ENCODE measurements at places on chromosomes 13 and 19. TPM values are rescaled to one million over a fixed set of nuclear protein-coding genes. Genes with fewer than 3 reads are reported as not detected.

DNA sequence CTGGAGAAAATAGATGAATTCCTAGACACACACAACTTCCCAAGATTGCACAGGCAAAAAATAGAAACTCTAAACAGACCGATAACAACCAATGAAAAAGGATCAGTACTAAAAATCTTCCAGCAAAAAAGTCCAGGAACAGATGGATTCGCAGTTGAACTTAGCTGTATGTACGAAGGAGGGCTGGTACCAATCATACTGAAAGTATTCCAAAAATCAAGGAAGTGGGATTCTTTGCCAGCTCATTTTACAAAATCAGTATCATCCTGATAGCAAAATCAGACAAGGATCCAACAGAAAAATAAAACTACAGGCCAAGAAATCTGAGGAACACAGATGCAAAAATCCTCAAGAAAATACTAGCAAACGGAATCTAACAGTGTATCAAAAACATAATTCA, 6.5 kb upstream of the LILRB2 start:
- peak; percentile 31 for DNase-seq

- no peak for DNase-seq
These were observed 51.5 kb downstream of the KDM4B start for GRCh38 chr19:5020368-5020767.

DNA sequence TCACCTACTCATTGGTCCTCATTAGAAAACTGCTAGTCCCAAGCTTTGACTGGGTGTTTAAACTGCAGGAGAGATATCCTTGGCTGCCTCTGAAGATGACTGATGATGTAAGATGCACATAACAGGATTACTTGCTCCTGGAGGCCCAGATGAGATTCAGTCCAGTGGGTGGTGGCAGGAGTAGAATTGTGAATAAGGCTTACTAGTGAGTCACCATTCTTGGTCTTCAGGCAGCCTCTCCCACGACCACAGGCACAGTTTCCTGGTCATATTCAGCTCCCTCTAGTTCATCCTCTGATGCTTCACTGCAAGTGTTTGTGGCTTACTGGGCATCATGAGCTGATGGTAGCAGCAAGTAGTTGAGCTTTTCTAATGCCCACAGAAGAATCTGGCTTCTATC, 12.1 kb downstream of the SERTM1 start:
- DNase-seq: peak; percentile 32

Gene SLC25A42
- total RNA-seq: 6.2 TPM

GRCh38 chr19:45091031-45091923, 1.7 kb upstream of the PPP1R37 start:
- DNase-seq: peak; percentile 100

Gene ERCC5
- total RNA-seq: 44.1 TPM

Gene MYDGF
- total RNA-seq: 171 TPM

Measured in Daoy (cell line).